ENCODE measurements at places on chromosomes 13 and 19.

DNA sequence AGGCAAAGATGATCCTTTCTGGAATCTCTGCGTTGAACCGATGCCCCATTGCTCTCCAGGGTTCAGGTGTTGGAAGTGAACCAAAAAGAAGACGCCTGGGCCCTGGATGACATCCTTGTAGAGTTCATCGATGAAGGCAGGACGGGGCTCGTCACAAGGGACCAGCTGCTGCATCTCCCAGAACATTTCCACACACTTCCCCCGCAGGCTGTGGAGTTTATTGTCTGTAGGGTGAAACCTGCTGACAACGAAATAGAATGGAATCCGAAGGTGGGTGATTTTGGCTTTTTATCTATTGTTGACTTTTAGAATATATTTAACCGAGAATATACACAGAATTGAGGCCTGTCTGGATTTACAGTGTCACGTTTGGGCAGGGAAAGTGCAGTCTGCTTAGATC lies 58.4 kb downstream of the SLC7A9 start:
- DNase-seq, result no peak

DNA sequence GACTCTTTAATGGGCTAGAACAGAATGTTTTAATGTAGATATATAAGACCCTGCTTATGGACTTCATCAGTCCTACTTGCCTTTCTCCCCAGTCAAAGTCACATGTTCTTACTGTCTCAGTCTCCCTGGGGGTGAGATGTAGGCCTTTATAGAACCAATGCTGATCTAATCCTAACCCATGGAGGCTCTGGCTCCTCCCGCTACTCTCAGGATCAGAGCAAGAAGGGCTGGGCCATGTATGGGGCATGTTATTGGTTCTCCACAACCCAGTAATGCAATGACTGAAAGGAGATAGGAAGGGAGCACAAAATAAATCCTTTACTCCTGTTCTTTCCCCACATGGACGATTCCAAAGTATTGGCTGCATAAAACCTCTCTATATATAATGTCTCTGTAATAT lies 82.3 kb downstream of the UGGT2 start:
- DNase-seq, result no peak

GRCh38 chr13:101354895-101355294 lies 61.4 kb downstream of the NALCN start:
- no peak for DNase-seq

- DNase-seq, result no peak
Measured at GRCh38 chr13:76522083-76522755, 364.0 kb downstream of the KCTD12 start.

DNA sequence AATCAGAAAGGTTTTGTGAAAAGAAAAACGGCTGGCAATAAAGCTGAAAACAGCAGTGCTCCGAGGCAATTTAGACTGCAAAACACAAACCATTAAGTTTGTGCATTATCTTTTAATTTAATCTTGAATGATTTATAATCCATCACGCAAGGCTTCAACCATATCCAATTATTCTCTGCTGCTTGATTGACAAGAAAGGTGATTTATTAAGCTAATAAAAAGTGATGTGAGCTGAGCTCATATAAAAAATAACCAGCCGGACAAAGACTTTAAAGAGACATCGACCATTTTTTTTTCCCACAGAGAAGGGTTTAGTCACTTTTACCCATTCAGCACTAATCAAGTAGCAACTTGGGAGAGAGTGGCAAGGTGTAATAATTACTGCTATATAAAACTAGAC lies 33.6 kb downstream of the TSHZ3 start:
- no peak for DNase-seq

DNA sequence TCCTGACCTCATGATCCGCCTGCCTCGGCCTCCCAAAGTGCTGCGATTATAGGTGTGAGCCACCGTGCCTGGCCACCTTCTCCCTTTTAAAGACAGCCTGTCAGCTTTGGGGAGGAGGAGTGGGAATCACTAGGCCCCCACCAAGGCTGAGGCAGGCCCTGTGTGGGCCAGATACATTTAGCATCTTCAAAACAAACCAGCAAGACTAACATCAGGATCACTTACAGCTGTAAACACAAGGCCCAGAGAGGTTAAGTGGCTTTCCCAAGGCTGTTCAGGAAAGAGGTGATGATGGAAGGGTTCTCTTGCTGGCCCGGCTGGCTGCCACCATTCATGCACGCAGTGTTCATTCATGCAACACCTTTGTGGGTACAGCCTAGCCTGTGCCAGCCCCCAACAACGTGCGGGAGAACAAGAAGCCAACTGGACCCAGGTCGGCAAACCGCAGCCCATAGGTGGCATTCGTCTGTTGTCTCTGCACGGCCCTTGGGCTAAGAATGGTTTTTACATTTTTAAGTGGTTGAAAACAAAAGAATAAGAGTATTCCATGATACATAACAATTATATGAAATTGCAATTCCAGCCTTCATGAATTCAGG lies 23.0 kb downstream of the IER2 start:
- no peak for DNase-seq

DNA sequence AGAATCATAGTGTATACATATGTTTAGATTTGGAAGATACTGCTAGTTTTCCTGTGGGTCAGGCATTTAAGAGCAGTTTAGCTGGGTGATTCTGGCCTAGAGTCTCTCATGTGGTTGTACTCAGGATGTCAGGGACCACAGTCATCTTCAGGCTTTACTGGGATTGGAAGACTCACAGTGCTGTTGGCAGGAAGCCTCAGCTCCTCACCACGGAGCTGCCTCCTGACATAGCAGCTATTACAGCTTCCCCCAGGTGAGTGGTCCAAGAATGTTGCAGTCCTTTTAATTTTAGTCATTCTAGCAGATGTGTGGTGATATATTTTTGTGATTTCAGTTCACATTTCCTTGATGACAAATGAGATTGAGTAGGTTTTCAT lies 16.9 kb upstream of the GPR18 start:
- no peak for DNase-seq

GRCh38 chr13:113183450-113184129 lies 24.9 kb downstream of the PCID2 start:
- DNase-seq, result no peak

DNA sequence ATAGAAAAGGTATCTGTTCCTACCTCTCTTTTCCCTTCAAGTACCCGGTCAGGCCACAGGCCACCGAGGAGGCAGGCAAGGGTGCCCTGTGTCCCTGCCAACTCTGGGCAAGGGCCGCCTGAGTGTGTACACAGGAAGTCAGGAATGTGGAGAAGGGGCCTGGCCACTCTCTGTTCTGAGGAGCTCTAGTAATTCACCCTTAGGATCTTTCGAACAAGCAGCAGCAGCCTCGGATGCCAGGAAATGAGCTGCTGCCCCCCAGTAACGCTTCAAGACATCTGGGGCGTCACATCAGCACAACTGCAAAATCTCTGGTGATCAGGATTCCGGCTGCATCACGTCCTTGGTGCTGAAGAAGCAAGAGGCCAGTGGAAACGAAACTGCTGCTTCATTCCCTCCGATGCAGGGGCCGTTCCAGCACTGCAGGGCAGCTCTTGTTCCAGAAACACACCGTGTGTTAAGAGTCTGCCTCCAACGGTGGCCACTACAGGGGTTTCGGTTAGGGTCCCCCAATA lies 2.0 kb downstream of the RAB20 start:
- no peak for DNase-seq

- no peak for DNase-seq
Measured at GRCh38 chr13:113904411-113904810, 40.5 kb upstream of the GAS6 start.

GRCh38 chr13:110010404-110011138 lies 224.2 kb upstream of the IRS2 start:
- no peak for DNase-seq

DNA sequence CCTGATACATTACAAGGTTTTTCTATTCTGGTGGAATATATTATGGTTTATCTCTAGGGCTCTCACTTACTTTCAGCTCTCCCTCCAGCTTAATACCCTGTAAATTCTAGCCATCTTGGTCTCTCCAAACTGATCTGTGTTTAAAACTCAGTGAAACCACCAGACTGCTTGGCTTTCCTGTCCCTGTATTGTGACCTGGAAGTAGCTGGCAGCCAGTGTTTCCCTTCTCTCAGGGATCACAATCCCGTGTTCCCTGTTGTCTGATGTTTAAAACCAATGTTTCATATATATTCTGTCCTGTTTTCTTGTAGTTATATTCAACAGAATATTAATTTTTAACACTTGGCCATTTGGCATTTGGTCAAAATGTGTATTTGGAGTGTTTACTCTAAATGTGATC lies 8.0 kb downstream of the AKAP11 start:
- no peak for DNase-seq

GRCh38 chr19:16088351-16089009 lies 12.2 kb downstream of the TPM4 start:
- peak; percentile 87 for DNase-seq

GRCh38 chr13:30971575-30971974 lies 39.1 kb downstream of the TEX26 start:
- DNase-seq, result no peak

DNA sequence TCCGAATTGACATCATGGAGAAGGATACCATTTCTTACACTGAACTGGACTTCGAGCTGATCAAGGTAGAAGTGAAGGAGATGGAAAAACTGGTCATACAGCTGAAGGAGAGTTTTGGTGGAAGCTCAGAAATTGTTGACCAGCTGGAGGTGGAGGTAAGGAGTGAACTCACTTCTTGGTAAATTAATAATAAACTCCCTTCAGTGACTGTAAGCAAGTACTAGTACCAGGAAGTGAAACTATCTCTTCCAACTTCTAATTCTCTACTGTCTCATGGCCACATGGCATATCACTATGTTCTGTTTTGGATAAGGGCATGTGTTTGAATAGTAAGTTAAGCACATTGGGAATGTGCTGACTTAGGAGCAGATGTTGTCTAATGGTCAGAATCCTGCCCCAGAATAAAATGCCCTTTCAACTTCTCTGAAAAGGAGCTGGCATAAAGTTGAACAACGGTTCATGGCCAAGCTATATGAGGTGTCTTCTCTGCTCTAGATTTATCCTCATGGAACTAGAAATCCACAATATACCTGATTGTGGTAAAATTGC lies 13.4 kb downstream of the OLFM4 start:
- DNase-seq, result no peak

- DNase-seq, result no peak
Measured at GRCh38 chr13:101301053-101301452, 115.3 kb downstream of the NALCN start.

DNA sequence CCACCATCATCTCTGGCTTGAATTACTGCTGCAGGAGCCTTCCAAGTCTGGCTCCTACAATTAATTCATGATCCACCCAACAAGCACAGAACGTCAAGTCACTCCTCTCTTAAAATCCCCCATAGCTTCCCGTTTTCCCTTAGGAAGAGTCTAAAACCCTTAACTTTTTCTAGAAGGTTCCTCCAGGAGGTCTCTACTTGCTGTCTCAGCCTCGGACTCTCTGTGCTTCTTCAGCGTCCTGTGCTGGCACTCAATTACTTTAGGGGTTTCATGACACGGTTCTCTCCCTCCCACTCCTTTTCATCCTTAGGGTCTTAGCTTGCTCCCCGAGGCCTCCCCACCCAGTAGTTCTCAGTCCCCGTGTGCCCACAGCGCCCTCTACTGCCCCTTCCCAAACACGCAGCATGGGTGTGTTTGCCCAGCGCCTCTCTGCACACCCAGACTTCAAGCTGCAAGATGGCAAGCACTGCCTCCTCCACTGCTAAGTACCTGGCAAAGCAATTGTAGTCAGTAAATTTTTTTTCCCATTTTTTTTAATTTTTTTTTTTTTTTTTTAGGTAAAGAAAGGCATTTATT lies 25.8 kb upstream of the MAP3K10 start:
- no peak for DNase-seq

- no peak for DNase-seq
Measured at GRCh38 chr13:99071666-99072065, 93.8 kb upstream of the DOCK9 start.

DNA sequence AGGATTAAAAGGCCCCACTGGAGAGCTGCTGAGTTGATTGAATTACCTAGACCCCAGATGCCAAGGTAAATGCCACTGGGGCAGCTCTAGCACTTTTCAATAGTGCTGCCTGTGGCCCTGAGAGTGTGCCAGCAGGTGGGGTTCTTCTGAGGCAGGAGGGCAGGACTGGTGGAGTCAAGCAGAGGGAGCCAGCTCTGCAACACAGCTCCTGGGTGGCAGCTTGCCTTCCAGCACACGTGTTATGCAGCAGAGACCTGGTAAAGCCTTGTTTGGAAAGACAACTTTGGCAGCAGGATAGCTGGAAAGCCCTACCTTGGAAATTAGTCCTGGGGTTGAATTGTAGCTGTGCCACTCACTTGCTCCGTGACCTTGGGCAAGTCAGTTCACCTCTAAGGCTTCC lies 306.6 kb downstream of the ATP8A2 start:
- DNase-seq, result no peak

DNA sequence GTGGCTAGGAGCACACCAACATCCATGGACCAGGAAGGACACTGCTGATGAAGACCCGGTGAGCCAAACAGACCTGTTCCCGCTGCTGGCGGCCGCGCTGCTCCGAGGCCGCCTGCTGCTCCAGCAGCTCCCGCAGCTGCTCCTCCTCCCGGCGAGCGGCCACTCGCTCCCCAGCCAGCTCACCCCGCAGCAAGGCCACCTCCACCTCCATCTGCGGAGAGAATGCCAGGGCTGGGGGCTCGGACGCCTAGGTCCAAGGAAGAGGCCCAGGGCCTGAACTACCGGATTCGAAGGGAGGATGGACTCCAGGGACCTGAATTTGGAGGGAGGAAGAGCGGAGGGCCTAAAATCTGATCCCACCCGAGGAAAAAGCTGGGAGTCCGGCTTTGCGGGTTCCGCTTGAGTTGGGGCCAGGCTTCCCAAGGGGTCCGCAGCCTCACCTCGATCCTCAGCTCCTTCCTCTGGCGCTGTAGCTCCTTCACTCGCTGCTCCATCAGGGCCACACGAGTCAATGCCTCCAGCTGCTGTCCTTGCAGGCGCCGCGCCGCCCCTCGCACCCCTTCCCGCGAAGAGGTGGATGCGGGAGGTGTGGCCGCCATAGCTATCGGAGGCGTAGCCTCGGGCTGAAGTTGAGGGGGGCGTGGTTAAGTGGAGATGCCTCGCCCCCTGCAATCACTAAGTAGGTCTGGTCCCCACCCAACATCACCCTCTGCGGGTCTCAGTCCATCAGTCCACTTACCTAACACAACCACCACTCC lies 2.7 kb downstream of the PHLDB3 start:
- DNase-seq, result no peak

GRCh38 chr19:33267706-33268105 lies 34.6 kb downstream of the CEBPA start:
- no peak for DNase-seq

GRCh38 chr13:113967729-113968462 lies 6.0 kb downstream of the C13orf46 start:
- no peak for DNase-seq

DNA sequence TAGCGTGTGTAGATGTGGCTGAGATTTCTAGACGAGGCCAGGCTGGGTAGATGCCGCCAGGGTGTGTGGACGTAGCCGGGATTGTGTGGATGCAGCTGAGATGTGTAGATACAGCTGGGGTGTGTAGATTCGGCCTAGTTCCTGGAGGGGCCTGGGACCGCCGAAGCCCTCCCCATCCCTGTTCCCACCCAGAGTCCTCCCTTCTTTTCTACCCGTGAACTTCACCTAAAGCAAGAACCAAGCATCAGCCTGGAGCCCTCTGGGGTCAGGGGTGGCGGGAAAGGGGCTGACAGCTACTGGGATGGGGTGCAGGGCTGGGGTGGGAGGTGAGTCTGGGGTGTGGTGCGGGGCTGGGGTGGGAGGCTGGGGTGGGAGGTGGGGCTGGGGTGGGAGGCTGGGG lies 768 bp downstream of the TMPRSS9 start:
- DNase-seq, result no peak

GRCh38 chr13:25502551-25502950 lies 130.8 kb downstream of the ATP8A2 start:
- no peak for DNase-seq

GRCh38 chr19:16587833-16588823 lies 15.9 kb upstream of the SLC35E1 start:
- no peak for DNase-seq

- DNase-seq, result no peak
Measured at GRCh38 chr19:45049073-45049736, 10.4 kb downstream of the CLASRP start.
